ENCODE measurements at places on chromosomes 6 and 20.

DNA sequence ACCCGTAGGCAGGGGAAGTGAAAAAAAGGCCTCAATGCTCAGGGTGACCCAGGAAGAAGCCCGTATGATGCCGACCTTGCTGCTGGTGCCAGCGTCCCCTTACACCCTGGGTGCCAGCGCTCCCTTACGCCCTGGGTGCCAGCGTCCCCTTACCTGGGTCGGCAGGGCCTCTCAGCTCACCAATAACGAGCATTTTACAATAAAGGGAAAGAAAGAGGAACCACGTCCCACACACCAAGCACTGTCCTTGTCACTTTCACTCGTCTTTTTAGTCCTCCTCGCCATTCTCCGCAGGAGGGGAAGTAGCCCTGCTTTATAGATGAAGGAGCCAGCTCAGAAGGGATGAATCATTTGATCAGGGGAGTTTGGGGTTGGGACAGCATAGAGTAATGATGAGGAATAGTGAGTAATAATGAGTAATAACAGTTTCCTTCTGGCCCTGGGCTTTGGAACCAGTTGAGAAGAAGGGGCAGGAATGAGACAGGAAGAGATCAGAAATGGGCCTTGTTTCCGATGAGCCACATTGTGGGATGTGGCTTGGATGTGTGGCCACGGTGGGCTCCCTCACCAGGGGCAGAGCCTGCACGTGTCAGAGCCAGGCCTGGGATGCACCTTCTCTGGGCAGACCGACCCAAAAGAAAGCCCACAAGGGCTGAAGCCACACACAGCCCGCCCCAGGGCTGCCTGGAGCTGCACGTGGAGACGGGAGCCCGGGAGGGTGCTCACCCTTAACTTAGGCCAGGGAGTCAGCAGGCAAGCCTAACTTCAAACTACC, 75.7 kb downstream of the SYNJ2 start:
- DNase-seq, result no peak

- no peak for DNase-seq
Observed at GRCh38 chr20:51087266-51087665, 64.4 kb upstream of the KCNG1 start.

- DNase-seq, result no peak
Observed at GRCh38 chr6:128479991-128480390, 40.4 kb downstream of the PTPRK start.

DNA sequence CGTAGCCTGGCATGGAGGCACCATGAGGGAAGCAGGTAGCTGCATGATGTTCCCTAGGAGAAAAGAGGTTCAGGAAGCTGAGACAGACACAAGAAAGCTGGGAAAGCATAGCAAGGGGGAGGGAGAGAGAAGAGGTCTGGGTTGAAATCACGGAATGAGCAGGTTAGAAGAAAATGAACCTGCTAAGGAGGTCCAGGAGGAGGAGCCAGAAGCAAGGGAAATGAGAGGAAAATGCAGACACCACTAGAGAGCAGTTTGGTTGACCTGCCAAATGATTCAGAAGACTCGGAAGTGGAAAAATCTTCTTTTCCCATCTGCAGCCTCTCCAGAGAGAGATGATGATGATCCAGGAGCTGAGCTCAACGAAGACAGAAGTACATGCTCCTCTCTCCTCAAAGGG, 70.9 kb downstream of the VIP start:
- DNase-seq, result no peak

DNA sequence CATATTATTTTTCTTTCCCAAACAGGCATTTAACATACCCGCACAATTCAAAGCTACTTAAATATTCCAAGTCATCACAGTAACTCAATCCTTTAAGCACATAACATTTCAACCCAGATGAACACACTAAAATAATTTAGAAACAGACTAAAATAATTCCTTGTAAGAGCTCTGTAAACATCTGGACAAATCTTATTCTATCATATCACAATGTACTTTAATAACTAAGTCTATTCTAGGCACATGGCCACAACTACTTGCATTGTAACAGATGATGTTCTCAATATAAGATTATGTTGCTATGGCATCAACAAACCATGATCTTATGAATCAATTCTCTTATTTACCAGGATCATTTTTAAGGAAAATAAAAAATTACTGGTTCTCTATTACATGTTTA, 123.2 kb upstream of the THEMIS start:
- no peak for DNase-seq

DNA sequence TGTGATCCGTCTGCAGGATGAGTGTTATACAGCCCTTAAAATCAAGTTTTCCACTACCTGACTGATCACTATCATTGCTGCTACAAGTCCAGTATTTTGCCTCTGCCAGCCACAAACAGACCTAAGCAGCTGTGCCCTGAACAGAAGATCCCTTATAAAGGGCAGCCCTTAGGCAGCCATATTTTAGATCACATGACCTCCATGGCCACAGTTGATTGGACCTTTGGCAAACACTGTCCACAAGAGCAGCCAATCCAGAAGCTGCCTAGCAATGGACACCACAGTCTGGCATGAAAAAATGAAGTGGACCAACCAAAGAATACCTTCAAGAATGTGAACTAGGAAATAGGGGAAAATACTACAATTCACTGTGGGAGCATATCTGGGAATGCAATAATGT, 50.8 kb downstream of the MC3R start:
- no peak for DNase-seq

GRCh38 chr6:109978174-109979032, at the start of gene GPR6:
GPR6 (plus strand) TSS chr6:109978311; CDS start chr6:109979113, 802 bp downstream.
- peak; percentile 38 for DNase-seq

- DNase-seq, result no peak
Observed at GRCh38 chr20:63850689-63851547, 10.4 kb upstream of the ABHD16B start.

GRCh38 chr20:54063992-54064676, 6.3 kb downstream of the BCAS1 start:
- peak; percentile 30 for DNase-seq

GRCh38 chr20:58645412-58645968, 5.6 kb upstream of the STX16 start:
- no peak for DNase-seq

GRCh38 chr6:51554029-51554428, 533.4 kb downstream of the PKHD1 start:
- DNase-seq, result no peak

- DNase-seq, result no peak
Observed at GRCh38 chr6:82863781-82864180, 201.9 kb downstream of the UBE3D start.

GRCh38 chr6:98532004-98532403, 302.4 kb upstream of the POU3F2 start:
- DNase-seq, result no peak

GRCh38 chr6:36963451-36964290, 9.1 kb downstream of the PI16 start:
- peak; percentile 46 for DNase-seq

DNA sequence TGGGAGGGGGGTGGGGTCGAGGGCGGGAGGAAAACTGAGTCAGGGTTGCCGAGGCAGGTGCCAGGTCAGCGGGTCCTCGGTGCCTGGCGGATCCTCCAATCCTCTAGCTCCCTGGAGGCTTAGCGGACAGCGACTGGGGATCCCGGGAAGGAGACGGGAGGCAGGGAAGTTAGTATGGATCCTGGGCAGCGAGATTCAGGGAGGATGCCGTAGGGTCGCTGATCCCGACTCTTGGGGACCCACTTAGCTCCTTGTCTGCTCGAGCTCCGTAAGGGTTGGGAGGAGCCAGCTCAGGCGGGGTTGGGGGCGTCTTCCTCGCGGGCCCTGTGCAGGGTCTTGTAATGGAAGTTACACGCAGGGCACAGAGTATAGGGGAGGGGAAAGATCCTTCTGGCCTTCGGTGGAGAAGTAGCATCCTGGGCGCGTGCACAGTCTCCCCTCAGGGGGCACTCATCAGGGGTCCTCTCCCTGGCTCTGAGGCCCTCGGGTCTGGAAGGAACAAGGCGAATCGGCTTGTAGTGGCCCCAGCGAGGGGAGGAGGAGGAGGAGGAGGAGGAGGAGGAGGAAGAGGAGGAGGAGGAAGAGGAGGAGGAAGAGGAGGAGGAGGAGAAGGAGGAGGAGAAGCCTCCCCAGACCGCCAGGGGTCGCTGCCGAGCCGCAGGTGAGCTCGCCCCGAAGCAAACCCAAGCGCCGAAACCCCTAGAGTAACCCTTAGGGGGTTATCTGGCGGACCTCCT, 6.4 kb upstream of the SLC12A5 start:
- peak; percentile 77 for DNase-seq

DNA sequence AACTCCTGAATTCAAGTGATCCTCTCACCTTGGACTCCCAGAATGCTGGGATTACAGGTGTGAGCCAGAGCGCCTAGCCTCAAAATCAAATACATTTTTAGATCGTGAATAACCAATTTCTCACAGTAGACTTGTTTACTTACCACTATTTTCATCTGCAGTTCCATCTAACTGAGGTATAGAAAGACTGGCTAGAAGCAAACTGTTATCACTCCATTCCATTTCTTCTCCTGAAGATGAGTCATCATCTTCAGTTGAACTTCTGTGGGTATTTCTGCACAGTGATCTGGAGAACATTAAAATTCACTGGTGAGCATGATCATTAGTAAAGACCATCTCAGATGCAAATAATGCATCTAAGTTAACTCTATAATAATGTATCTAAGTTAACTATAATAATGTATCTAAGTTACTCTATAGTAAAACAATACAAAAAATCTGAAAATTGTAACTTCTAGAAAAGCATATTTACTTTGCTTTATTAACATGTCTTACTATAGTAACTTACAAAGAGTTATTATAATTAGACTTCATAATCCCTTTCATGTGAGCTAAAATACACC, 105.4 kb downstream of the REV3L start:
- no peak for DNase-seq
